Dermis microvascular lymphatic vessel endothelial cell (primary cell): ENCODE measurements at places on chromosomes 12 and 14. TPM values are rescaled to one million over a fixed set of nuclear protein-coding genes. Genes with fewer than 3 reads are reported as not detected.

The ANKRD33 gene
- total RNA-seq = 0.13 and 0.26 TPM in 2 replicates

The PPP1R1A gene
- total RNA-seq = not detected in 2 replicates

The SRRM4 gene
- not detected in 2 replicates for total RNA-seq

The P2RX7 gene
- total RNA-seq = 3.9 and 6.4 TPM in 2 replicates

The SLC17A8 gene
- total RNA-seq = not detected in 2 replicates

The RBP5 gene
- total RNA-seq = 0.26 and 0.38 TPM in 2 replicates

DNA sequence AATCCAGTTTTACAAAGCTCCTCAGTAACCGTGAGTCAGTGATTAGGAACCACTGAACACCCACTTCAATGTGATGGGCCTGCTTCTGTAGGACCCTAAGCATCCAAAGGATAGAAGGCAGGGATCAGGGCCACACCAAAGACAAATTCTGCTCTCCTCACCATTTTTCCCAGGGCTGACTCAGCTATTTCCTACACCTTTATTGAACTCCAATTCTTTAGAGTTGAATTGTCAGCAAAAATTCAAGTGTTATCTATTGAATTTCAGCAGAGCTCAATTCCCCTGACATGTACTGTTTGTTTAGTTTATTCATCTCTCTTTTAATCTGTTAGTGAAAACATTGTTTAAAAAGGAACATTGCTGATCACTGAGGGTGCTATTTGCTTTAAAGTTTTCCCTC lies 457.7 kb upstream of the TMPO start:
- no peak for DNase-seq

GRCh38 chr12:40232602-40233001 lies 7.8 kb downstream of the LRRK2 start:
- no peak for DNase-seq

GRCh38 chr12:124557518-124558223 lies 9.7 kb downstream of the NCOR2 start:
- no peak for DNase-seq

- no peak for DNase-seq
Observed at GRCh38 chr12:108612788-108613282, 15.0 kb upstream of the TMEM119 start.

GRCh38 chr12:55715169-55715764 lies 579 bp upstream of the BLOC1S1 start:
- no peak for DNase-seq

- DNase-seq = no peak
Observed at GRCh38 chr14:93032421-93032936, 83.2 kb downstream of the ITPK1 start.

GRCh38 chr12:77122236-77122635 lies 56.9 kb upstream of the E2F7 start:
- peak; percentile 48 for DNase-seq

GRCh38 chr14:76775695-76776427 lies 14.6 kb downstream of the VASH1 start:
- DNase-seq = no peak

DNA sequence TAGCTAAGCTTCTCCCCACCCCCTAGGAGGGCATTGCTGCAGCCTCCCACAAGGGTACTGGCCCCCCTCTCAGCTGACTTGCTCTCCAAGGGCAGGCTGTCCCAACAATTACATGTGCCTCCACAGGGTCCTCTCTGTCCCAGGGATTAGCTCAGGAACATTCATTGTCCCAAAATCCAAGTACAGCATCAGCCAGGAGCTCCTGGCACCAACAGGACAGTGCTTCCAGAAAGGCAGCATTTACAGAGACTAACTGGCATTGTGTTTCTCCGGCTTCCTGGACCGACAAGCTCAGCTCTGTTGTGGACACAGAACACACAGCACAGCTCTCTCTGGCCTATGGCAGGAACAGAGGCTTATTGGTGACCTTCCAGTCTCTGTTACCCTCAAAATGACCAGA lies 21.7 kb downstream of the ABCD4 start:
- DNase-seq = no peak
